Stimulated activated CD8-positive, alpha-beta memory T cell treated with anti-CD3 and anti-CD28 coated beads, Interleukin-4, amount 100 ng/mL, for 1 hour (primary cell): ENCODE measurements at places on chromosomes 13 and 19.
A peak's percentile ranks its signal among the peaks of the same experiment; 100 is the strongest.

GRCh38 chr13:78198821-78199220 is 280.2 kb upstream of the EDNRB start:
- DNase-seq: no peak

DNA sequence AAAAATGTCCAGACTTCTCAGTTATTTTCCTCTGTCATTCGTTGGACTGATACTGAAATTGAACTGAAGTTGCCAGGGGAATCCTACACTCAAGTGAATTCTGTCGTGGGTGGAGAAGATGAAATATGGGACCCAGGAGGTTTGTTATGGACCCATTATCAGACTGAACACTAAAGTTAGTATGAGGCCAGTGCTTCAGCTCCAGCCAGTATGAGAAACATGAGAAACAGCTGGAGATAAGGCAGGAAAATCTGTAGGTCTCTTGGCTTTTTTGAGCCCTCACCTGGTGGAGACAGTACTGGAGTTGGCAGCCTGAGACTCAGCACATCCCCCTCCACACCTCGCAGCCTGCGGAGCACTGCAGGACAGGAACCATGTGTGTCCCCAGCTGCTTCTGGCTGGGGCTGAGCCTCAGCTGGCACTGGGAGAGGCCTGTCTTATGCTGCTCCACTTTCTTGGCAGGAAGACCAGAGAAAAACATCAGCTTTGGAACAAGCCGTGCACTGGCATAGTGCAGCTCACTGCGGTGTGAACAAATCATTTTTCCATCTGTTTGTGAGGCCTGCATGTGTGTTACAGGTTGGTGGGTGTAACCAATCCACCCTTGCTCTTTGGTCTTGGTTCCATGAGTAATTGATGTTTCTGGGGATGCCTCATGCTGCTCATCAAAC is 641.0 kb downstream of the FGF9 start:
- DNase-seq: no peak

- DNase-seq: no peak
Measured at GRCh38 chr13:53090461-53090860, 61.8 kb downstream of the OLFM4 start.

DNA sequence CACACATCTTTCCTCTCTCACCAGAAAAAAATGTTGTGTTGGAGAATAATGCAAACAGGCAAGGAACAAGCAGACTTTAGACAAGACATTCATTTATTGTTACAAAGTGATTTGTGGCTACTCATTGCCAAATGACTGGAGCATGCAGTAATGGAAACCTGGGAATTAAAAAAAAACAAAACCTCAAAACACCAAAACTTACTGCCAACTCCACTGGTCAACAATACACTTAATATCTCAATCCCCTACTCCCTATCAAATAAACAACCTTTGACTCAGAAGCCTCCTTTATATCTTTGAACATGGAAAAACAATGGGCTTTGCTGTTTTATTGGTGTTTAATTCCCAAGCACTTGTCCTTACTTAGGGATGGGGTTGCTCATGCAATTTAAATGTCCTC is 112.8 kb downstream of the POSTN start:
- DNase-seq: no peak

DNA sequence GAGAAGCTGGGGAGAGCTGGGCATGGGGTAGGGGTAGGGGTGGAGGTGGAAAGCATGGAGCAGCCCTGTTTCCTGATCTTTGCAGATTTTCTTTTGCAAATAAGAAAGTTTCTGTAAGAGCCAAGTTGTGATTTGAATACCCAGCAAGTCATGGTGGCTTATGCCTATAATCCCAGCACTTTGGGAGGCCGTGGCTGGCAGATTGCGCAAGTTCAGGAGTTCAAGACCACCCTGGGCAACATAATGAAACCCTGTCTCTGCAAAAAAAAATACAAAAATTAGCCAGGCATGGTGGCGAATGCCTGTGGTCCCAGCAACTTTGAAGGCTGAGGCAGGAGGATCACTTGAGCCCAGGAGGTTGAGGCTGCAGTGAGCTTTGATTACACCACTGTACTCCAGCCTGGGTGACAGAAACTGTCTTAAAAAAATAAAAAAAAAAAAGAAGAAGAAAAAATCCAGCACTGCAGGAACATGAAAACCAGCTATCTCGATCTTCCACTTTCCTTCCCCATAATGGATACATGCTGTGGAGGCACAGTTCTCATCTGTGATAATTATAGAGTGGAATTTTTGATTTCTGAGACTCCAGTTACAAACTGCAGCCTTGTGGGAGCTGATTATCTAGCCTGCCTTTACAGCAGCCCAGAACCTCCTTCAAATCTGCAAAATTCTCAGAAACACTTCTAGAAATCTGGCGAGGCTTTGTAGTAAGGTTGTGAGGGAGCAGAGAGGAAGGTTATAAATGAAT is 12.1 kb upstream of the TEX26 start:
- no peak for DNase-seq

DNA sequence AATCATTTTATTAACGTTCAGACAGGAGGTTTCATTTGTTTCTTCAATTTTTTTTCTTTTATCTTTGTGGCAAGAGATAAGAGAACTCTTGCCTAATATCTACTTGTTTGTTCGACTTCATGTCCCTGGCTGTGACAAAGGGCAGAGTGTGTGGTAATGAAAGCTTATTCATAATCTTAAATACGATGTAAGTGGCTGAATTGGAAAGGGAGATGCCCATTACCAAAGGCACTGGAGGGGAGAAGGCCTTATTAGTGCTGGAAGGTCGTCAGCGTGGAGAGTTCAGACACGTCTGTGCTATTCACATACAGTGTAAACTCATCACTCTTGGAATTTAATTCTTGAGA is 54.0 kb downstream of the RFC3 start:
- DNase-seq: no peak

DNA sequence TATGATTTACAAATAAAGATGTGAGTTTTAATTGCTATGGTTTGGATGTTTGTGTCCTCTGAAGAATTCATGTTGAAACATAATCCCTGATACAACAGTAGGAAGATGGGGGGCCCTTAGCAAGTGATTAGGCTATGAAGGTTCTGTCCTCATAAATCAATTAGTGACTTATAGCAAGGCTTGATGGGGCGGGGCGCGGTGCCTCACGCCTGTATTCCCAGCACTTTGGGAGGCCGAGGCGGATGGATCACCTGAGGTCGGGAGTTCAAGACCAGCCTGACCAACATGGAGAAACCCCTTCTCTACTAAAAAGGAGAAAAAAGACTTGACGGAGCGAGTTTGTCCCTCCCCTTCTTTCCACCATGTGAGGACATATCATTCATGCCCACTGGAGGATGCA is 2486.5 kb upstream of the PCDH20 start:
- DNase-seq: no peak

GRCh38 chr13:27139565-27139964 is 32.0 kb downstream of the USP12 start:
- no peak for DNase-seq

DNA sequence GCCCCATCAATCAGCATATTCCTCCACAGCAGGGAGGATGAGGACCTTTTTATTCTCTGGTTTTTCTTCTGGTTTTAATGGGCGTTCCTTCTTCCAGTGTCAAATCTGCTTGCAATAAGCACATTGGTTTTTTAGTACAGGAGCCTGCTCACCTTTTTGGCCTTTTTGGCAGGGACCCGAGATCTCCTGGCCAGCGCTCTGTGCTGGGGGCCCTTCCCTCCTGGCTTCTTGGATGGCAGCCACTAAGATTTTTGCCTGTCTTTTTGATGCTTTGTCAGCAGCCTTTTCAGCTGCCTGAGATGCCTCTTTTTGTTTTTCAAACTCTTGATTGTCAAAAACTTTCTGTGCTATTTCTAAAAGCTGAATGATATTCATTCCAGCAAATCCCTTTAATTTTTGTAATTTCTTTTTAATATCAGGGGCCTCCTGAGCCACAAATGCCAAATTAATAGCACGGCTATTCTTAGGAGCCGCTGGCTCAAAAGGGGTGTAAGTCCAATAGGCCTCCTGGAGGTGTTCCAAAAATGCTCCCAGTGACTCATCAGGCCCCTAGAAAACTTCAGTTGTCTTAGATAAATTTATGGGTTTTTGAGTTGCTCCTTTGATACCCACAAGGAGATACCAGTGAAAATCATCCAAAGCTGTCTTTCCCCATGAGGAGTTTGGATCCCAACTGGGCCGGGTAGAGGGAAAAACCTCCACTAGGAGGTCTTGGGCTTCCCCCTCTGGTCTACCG is 73.0 kb downstream of the ZNF100 start:
- DNase-seq: no peak

DNA sequence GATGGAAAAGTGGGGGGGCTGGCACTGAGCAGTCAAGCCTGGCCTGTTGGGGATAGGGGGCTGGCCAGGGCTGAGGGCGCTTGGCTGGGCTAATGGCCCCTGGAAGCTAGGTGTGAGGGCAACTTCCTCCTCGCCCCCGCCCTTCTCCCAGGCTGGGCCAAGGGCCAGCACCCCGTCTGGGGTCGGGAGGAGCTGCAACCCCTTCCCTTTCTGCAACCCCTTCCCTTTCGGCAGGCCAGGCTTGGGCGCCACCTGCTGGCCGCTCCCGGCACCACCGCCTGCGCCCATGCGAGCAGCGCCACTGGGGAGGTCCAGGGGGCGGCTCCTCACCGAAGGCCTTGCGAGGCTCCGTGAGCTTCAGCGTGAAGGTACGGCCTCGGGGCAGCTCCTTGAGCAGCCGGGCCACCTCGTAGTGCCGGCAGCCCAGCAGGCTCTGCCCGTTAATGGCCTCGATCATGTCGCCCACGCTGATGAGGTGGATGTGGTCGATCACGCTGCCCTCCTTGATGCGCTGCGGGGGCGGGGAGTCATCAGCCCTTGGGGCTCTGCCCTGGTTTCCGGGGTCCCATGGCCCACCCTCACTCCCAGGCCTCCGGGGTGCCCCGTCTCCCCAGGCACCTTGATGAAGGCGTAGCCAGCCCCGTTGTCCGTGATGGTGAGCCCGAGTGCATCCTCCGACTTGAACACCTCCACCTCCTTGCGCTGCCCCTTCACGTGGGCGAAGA is 5.0 kb upstream of the PTGER1 start:
- peak; percentile 38 for DNase-seq

DNA sequence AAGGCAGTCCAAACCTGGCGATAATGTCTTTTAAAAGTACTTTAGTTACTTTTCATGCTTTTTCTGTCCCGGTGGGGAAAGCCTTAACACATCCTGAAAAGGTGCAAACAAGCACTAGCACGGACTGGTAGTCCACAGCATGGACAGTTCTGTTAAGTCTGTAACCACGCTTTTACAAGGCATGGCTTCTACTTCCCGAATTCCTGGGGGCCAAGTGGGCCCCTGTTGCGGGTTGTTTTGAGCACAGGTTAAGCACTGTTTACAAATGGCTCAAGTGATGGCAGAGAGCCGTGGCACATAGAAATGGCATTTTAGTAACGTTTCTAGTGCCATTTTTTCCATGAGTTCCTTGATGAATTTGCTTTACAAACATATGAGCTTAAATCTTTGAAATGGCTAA is 37.6 kb downstream of the ZNF493 start:
- no peak for DNase-seq

- DNase-seq: no peak
Measured at GRCh38 chr13:24627090-24627714, 53.0 kb upstream of the ATP12A start.

DNA sequence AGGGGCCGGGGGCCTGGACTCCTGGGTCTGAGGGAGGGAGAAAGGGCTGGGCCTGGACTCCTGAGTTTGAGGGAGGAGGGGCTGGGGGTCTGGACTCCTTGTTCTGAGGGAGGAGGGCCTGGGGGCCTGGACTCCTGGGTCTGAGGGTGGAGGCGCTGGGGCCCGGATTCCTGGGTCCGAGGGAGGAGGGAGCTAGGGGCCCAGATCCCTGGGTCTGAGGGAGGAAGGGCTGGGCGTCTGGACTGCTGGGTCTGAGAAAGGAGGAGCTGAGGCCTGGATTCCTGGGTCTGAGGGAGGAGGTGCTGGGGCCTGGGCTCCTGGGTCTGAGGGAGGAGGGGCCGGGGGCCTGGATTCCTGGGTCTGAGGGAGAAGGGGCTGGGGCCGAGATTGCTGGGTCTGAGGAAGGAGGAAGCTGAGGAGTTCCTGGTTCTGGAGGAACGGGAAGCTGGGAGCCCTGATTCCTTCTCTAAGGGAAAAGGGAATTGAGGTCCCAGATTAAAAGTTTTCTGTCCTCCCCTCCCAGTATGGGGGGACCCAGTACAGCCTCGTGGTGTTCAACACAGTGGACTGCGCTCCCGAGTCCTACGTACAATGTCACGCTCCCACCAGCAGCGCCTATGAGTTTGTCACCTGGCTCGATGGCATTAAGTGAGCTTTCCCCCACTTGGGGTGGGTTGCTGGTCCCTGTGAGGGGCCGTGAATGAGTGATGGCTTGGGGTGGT is 721 bp downstream of the MED25 start:
- DNase-seq: no peak

- DNase-seq: no peak
Measured at GRCh38 chr13:32446220-32446619, 18.3 kb upstream of the N4BP2L1 start.

DNA sequence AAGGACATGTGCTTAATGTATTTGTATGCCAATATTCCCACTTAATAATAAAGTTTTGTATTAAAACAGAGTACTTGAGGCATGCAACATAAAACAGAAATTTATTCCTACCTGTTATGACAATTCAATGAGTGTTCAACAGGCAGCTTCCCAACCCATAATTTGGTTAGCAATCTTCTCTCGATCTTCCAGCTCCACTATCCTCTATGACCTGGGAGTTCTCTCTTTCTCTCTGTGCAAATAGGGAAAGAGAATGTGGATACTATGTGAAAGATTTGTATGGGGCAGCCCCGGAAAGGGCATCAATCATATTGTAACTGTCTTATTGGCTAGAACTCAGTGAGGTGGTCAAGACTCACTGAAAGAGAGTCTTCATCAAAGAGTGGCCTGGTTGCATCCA is 644.9 kb upstream of the PCDH20 start:
- no peak for DNase-seq
